CD4-positive, alpha-beta T cell (primary cell): ENCODE measurements at places on chromosomes 1 and 21.
A peak's percentile ranks its signal among the peaks of the same experiment; 100 is the strongest.

GRCh38 chr1:41340655-41341364, 20.4 kb upstream of the FOXO6 start:
- no peak for DNase-seq

DNA sequence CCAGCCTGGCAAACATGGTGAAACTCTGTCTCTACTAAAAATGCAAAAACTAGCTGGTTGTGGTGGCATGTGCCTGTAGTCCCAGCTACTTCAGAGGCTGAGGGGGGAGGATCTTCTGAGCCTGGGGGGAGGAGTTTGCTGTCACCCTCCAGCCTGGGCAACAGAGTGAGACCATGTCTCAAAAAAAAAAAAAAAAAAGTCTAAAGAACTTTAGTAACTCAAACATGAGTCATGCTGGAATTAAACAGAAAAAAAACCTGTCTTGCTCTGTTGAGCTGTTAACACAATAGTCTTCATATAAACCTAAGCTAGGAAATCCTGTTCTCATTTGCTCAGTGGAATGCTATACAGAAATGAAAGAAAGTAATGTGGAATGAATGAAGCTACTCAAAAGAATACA, 16.7 kb upstream of the DISP1 start:
- no peak for DNase-seq

DNA sequence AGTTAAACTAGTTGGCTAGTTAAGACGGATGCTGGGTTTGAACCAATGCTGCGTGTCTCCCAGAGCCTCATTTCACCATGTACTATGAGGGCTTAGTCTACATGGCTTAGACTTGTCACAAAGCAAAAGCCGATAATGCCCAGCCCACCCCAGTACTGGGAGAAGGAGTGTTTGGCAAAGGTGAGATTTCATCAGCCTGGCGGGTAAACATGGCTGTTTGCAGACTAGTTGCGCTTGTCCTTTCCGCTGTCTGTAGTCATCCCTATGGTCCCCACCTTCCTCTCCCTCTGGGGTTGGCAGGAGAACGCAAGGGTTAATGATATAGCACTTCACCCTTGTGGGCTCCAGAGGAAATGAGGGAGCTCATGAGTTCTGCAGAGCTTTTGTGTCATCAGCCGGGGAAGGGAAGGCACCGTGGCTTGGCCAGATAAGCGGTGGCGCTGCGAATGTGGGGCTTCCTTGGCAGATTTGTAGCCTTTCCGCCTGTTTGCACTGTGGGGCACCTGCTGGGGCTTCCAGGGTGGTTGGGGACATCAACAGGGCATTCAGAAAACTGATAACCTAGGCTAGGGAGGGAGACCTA, 29.2 kb downstream of the SOX13 start:
- DNase-seq: no peak

DNA sequence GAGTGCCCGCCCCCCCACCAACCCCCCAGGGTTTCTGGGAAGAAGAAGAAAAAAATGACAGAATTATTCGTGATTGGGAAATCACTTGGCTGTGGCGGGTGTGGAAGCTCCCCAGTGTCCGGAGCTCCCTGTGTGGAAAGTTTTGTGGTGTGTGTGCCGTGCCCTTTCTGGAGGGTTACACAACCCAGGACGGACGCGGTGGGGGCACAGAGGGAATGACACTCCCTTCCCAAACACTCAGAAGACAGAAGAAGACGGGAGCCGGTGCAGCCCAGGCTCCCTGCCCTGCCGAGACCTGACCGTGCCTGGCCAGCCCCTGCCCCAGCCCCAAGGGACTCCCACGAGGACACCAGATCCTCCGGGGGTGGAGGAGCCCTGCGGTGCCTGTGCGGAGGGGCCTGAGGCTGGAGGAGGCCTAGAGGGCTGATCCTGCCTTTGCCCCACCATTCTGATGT, 33.0 kb upstream of the ADARB1 start:
- no peak for DNase-seq

- no peak for DNase-seq
Measured at GRCh38 chr21:44844256-44844655, 26.4 kb upstream of the SUMO3 start.

DNA sequence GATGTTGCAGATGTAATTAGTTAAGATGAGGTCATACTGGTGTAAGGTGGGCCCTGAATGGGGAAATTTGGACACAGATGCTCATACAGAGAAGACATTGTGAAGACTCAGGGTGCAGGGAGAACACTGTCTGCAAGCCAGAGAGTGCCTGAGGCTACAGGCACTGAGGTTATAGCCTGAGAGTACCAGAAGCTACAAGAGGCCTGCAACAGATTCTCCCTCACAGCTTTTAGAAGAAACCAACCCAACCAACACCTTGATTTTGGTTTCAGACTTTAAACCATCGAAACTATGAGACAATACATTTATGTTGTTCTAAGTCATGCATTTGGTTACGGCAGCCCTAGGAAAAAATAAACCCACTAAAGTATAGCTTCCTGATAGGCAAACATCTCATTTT, 321.7 kb upstream of the USP25 start:
- DNase-seq: no peak

DNA sequence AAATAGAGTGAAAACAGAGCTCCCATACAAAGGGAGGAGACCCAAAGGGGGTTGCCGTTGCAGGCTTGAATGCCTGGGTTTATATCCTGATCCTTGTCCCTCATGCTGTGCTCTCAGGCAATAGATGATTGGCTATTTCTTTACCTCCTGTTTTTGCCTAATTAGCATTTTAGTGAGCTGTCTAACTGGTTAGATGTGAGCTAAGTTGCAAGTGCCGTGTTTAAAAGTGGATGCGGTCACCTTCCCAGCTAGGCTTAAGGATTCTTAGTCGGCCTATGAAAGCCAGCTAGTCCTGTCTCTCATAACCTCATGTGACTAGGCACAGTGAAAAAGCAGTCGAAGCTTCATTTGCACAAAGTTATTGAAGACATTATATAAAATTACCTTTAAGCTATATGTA, 356.7 kb upstream of the TMPRSS15 start:
- no peak for DNase-seq

DNA sequence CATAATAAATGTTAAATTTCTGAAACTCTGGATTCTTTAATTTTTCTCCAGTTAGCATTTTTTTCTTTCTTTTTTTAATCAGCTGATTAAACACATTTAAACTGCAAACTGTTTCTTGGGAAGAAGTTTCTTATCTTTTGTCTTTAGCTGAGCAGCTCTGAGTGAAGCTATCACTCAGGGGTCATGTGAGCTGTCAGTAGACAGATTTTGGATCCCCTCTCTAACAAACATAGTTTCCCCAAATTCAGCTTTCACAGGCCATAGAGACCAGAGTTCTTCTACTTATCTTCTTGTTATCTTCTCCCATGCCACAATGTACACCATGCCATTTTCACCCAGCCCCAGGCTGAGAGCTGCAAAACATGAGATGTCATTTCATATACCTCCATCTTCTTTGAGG, 148.9 kb downstream of the CDC42BPA start:
- no peak for DNase-seq

DNA sequence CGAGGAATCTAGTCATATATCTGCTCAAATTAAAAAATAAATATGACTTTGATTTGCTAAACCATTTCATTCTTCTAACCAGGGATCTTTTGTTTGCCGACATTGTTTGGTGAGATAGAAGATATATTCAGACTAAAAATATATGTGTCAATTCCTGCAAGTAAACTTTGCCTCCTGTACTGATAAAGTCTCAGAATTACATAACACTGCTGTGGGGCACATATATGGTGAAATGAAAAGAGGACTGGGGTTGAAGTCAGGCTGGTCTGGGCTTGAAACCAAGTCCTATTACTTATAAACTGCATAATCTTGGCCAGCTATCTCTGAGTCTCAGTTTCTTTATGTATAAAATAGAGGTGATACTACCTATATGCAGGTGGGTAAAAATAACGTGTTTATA, 9.8 kb downstream of the SCMH1 start:
- DNase-seq: no peak

- DNase-seq: no peak
Measured at GRCh38 chr1:248752161-248753028, 3.2 kb downstream of the LYPD8 start.

DNA sequence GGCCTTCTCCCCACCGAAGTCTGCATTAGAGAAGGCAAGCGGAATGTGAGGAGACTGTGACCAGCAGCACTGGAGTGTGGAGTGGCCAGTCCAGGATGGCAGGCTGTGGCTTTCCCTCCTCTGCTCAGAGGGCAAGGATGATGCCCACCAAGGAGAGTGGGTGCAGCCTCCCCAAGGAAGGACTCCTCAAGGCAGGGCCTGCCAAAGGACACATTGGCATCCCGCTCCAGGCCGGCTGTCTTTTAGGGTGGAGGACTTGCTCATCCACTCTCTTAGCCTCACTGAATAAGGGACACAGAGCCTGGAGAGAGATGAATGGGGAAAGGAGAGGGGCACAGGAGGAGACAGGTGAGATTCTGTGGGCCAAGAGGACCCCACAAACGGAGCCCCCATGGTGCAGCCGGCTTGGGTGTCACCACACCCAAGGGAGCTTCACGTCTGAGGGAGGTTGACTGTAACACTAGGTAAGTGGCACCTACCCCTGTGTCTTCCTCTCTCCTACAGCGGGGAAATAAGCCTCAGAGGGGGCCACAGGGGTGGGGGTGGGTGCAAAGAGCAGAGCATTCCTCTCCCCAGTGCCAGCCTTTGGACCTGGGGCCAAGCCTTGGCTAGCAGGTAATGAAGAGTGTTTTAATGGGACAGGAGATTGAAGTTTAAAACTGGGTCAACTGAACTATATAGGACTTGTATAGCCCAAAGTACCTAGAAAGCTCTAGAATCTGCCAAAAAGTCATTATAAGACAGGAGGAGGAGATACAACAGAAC, 4.2 kb upstream of the NES start:
- DNase-seq: no peak

GRCh38 chr1:227167276-227168101, 150.8 kb downstream of the CDC42BPA start:
- no peak for DNase-seq

GRCh38 chr1:40421431-40422384, 28.6 kb upstream of the ZFP69B start:
- DNase-seq: no peak

DNA sequence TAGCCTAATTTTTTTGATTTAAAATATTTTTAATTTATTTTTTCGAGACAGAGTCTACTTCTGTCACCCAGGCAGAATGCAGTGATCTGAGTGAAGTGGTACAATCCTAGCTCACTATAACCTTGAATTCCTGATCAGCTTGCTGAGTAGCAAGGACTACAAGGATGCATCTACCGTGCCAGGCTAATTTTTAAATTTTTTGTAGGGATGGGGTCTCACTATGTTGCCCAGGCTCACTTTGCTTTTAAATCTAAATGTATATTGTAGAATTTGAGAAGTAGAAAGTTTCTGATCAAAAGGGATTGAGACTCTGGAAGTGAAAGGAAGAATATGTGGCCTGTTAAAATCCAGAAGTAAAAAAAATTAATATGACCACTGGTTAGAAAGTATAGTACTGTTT, 1.6 kb downstream of the STX12 start:
- no peak for DNase-seq

DNA sequence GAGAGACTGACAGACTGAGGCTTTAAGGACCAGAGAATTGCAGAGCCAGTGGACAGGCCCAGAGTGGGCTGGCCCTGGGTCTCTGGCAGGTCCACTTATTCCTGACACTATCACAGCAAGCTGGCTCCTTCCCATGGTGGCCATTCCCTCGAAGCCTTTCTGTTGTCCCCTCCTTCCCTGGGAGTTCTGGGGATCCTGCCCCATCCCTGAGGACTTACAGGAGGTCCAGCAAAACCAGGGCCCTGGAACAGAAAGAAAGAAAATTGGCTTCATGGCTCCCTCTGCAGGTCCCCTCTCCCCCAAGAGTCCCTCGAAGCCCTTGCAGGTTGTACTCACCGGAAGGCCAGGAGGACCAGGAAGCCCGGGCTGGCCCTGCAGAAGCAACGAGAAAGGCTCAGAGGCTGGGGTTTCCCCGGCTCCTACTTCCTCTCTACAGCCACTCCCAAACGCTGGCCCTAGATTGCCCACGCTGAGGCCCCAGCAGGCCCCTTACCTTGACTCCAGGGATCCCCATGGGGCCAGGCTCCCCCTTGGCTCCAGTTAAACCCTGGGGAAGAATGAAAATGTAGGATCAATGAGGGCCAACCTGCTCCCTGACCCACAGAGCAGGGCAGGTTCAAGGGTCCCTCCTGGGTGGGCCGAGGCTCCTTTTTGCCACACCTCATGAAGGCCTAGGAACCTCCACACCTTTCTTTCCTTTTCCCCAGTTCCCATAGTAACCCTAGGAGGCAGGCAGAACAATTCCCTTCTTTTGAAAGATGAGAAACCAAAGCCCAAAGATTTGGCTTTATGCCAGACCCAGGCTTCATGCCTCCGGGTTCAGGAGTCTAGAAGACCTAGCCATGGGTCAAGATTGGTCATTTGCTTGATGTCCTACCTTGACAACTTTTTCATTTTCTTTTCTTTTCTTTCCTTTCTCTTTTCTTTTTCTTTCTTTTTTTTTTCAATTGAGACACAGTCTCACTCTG, 4.6 kb downstream of the COL9A2 start:
- peak; percentile 68 for DNase-seq

- no peak for DNase-seq
Measured at GRCh38 chr21:31905503-31906451, 33.0 kb downstream of the HUNK start.

DNA sequence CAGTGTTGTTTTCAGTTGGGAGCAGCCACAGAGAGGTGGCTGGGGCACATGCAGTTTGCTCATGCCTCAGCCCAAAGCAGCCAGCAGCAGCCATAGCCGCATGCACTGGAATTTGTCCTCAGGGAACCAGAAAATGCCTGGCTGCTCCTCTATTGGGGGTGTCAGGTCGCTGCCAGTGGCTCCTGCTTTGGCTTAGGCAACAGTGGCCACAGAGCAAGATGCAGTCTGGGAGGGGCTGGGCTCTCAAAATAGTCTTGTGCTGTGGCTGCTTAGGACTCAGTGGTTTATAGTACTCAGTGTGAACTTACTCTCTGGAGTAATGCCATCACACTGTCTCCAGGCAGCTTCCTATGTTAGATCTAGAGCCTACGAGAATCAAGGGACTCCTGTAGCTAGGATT, 25.0 kb downstream of the CD55 start:
- no peak for DNase-seq

DNA sequence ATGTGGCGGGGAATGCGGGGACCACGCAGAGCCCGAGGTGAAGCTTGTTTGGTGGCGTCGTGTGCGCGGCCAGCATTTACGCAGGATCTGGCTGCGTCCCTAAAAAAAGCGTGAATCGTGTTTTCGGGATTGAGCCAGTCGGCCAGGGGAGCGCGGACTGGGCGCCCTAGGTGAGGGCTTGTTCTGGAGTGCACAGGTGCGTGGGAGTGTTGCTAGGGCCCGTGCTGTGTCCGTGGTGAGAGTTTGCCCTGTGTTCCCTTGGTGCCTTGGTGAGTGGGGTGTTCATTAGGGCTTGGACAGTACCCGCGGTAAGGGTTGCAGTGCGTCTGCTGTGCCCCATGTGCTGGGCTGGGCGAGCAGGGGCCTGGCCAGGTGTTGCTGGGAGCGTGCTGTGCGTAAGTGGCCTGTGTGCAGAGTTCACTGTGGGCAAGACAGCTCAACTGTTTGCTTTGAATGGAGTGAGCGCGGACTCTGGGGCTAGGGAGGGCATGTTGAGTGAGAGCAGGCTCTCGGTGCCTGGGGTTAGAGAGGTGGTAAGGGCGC, 673 bp downstream of the CD46 start:
- DNase-seq: no peak
